Upper lobe of right lung (tissue), 1 donor: ENCODE measurements at places on chromosomes 5 and 9.

GRCh38 chr5:142669477-142669876, 16.4 kb downstream of the FGF1 start:
- no peak for DNase-seq

DNA sequence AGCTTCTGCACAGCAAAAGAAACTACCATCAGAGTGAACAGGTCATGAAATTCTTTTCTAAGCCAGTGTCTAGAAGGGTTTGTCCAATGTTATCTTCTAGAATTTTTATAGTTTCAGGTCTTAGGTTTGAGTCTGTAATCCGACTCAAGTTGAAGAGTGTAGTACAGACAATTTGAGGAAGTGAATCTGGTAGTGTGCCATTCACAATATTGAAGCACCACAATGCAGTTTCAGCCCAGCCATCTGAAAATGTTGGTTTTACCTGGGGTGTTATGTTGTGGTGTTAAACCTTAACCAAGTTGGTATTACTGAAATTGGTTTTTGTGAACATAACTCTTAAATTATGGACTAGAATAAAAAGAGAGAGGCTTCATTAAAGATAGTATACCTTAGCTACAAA, 77.2 kb downstream of the ADAMTS16 start:
- no peak for DNase-seq

DNA sequence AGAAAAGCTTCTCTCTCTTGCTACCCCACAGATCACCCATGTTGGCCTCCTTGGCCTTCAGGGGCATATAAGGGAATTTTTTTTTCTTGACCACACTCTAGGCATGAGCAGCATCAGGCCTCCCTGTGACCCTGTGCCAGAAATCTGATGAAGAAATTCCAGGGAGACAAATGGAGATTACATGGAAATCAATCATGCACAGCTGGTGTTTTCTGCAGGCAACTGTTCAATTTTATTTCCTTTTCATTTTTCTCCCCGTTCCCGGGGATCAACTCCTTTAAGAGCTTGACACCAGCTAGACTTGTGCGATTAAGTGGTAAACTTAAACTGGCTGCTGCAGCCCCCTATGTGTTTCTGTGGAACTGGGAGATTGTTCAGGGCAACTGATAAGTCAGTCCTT, 59.3 kb downstream of the GALNT10 start:
- DNase-seq: no peak

GRCh38 chr5:50580506-50580905, 85.9 kb upstream of the PARP8 start:
- DNase-seq: no peak

GRCh38 chr5:113510836-113511451, 2.5 kb upstream of the YTHDC2 start:
- no peak for DNase-seq

GRCh38 chr9:4929917-4930316, 55.2 kb upstream of the JAK2 start:
- no peak for DNase-seq

DNA sequence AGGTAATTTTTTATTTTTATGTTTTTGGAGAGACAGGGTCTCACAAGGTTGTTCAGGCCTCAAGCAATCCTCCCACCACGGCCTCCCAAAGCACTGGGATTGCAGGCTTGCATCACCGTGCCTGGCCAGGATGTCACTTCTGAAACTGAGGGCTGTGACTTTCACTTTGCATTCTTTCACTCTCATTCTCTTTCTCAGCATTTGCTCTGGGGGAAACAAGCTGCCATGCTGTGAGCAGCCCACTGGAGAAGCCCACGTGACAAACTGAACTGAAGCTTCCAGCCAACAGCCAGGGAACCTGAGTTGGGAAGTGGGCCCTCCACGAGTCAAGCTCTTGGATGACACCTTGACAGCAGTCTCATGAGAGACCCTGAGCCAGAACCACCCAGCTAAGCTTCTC, 109.4 kb downstream of the C5orf15 start:
- DNase-seq: peak; percentile 16
